Panc1 (cell line): ENCODE measurements at places on chromosomes 16 and 17.

- DNase-seq = no peak
These were observed 207.7 kb downstream of the HS3ST3A1 start for GRCh38 chr17:13393841-13394710.

- no peak for DNase-seq
These were observed 1736.9 kb downstream of the TP53TG3F start for GRCh38 chr16:35196313-35196712.

GRCh38 chr16:72099377-72099818 is 5.8 kb downstream of the DHX38 start:
- no peak for DNase-seq

GRCh38 chr17:48569674-48570324 is 8.4 kb downstream of the HOXB4 start:
- no peak for DNase-seq

DNA sequence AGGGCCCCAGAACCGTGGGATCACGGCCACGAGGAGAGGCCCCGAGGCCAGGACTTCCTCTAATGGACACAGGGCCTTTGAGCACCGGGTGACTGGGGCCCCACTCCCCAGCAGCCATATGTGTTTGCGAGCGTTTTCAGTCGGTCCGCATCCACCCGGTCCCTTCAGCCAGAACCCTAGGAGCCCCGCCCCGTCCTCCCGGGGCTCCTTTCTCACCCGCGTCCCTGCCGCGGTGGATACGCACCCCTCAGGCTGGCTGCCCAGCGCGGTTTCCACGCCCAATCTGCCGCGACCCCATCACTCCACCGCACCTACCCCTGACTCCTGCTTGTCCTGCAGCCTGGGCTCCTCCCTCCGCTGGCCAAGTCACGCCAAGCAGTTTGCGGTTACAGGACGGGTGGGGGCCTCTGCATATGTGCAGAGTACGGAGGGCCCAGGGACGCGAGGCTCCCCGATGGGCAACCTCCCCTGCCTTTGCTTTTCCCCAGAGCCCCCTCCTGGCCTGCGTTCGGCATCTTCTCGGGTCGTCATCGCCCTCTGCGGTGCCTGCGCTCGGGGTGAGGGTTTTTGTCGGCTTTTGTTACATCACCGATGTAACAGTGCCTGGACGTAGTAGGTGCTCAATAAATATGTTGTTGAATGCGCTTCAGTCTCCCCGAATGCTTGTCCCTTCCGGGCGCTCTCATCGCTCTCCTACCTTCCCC is 1.0 kb upstream of the TTYH2 start:
- no peak for DNase-seq

- DNase-seq = no peak
These were observed 92.0 kb upstream of the CDH5 start for GRCh38 chr16:66274335-66275110.

DNA sequence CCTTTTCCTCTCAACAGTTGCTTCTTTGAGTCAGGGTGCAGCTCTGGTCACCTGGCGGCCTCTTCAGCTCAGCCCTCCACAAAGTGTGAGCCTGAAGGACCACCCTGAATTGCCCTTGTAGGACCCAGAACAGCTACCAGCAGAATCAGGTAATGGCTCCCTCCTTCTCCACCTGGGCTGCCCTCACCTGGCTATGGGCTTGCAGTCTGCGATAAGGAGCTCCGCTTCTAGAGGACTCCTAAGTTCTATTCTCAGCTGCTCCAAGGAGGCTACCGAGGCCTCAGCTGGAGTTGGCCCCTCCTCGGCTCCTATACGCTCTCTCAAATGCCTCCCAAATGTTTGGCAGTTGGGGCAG is 13.4 kb downstream of the SMIM5 start:
- DNase-seq = no peak

GRCh38 chr16:2585651-2586081 is 47.8 kb downstream of the PDPK1 start:
- DNase-seq = no peak

GRCh38 chr16:48492133-48492532 is 106.9 kb upstream of the SIAH1 start:
- DNase-seq = no peak

GRCh38 chr17:77881545-77881944 is 77.0 kb upstream of the TNRC6C start:
- DNase-seq = no peak

- DNase-seq = no peak
These were observed 111.7 kb downstream of the NLK start for GRCh38 chr17:28154214-28154613.

DNA sequence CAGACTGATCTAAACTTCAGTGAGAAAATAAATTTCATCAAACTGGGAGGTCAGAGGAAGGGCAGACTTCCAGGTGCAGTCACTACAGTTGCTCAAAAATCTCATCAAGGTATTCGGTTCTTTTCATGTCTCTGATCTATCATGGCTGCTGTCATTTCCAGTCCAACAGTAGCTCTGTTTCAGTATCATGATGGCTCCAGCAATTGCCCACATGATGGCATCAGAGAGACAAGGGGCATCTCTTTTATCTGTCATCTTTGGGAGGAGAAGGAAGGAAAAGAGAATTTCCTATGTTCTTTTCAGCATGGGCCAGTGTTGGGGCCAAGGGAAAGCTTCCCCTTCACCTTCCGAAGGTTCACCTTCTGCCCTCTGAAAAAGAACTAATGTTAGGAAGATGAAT is 504.9 kb upstream of the HSBP1 start:
- no peak for DNase-seq

- DNase-seq = no peak
These were observed 21.3 kb downstream of the DNAH17 start for GRCh38 chr17:78555746-78556401.

DNA sequence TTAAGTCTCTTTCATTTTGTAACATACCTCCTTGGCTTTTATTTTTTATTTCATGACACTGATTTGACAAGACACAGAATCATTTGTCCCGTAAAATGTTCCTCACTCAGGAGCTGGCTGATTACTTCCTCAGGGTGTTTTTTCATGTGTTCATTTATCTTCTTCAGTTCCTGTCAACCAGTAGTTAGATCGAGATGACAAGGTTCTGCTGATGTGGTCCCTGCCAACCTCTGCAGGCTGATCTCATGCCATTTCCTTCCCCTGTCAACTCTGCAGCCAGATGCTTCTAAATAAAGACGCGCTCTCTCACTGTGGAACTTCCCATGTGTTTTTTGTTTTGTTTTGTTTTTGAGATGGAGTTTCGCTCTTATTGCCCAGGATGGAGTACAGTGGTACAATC is 8.1 kb upstream of the CXCL16 start:
- no peak for DNase-seq
